ENCODE measurements at places on chromosomes 4 and X. TPM values are rescaled to one million over a fixed set of nuclear protein-coding genes. Genes with fewer than 3 reads are reported as not detected.

DGKK gene
- 0.03 TPM for polyA plus RNA-seq

DKK2 gene
- polyA plus RNA-seq = 2.6 TPM

DCAF12L2 gene
- 0.18 TPM for polyA plus RNA-seq

HHIP gene
- 19.2 TPM for polyA plus RNA-seq

TRIM60 gene
- polyA plus RNA-seq = not detected

SPINK2 gene
- 0.31 TPM for polyA plus RNA-seq

WWC2 gene
- 67.7 TPM for polyA plus RNA-seq

H2BW2 gene
- polyA plus RNA-seq = 1.6 TPM

PRR32 gene
- polyA plus RNA-seq = not detected

SPATA4 gene
- polyA plus RNA-seq = 0.80 TPM

TASL gene
- polyA plus RNA-seq = 0.90 TPM

P2RY8 gene
- 0.60 TPM for polyA plus RNA-seq

TEX13D gene
- not detected for polyA plus RNA-seq

TEX13C gene
- polyA plus RNA-seq = not detected

ATG4A gene
- polyA plus RNA-seq = 15.0 TPM

VCX3B gene
- 0.18 TPM for polyA plus RNA-seq

GRCh38 chr4:144670776-144671175 is 24.8 kb downstream of the HHIP start:
- DNase-seq = no peak

DNA sequence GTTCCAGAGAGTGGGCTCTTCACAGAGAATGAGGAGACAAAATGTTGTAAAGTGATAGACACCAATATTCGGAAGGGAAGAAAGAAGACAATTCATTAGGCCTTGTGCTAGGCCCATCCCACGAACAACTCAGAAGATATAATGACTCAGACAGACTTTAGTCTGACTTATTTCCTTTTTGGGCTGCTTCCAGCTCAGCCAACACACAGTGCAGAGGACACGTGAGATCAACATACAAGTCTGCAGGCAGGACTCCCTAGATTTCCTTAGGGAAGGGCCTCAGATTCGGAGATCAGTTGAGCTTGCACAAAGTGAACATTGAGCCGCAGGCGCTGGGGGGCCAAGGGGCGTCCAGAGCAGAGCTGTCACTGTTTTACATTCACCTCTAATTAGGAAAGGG is 290.7 kb upstream of the TENM3 start:
- no peak for DNase-seq

- DNase-seq = no peak
These were observed 840 bp upstream of the P2RY10 start for GRCh38 chrX:78944351-78944750.

GRCh38 chr4:146029147-146029546 is 90.5 kb upstream of the ZNF827 start:
- no peak for DNase-seq

- DNase-seq = peak; percentile 82
These were observed 5.0 kb downstream of the SOD3 start for GRCh38 chr4:24800325-24800895.

GRCh38 chrX:29640106-29640505 is 575.3 kb upstream of the MAGEB2 start:
- no peak for DNase-seq

- peak; percentile 30 for DNase-seq
These were observed 510.4 kb downstream of the ANKRD50 start for GRCh38 chr4:124202099-124202498.

- DNase-seq = peak; percentile 45
These were observed 22.1 kb downstream of the TMEM131L start for GRCh38 chr4:153488006-153488891.

- no peak for DNase-seq
These were observed 46.6 kb downstream of the SMPX start for GRCh38 chrX:21711129-21711847.

- DNase-seq = no peak
These were observed 722.6 kb downstream of the ADGRL3 start for GRCh38 chr4:61922766-61923165.

DNA sequence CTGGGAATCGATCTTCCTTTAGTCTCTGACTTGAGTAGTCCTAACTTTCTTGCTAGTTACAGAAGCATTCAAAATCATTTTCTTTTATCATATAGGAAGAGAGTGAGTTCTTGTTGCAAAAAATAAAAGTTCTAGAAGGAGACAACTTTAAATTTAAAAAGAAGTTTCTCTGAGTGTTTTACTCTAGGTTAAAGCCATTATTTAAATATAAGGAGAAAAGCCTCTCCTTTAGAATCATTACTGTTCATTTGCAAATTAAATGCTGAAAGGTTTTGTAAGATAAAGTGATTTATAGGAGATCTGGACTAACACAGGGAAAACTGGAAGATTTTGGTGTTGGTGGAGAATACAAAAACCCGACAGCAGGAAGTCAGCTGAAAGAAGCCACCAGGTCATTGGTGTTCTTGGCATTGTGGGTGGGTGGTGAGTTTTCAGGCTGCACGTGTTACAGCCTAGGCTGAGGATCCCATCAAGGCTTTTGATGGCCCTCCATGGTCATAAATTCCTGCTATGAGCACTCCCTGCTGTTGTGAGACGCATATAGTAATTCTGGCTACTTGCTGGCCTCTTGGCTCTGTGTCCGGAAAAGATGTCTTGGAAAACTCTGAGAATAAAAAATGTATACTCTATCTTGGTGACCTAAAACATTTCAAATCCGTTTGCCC is 81.6 kb downstream of the GPAT3 start:
- DNase-seq = no peak

DNA sequence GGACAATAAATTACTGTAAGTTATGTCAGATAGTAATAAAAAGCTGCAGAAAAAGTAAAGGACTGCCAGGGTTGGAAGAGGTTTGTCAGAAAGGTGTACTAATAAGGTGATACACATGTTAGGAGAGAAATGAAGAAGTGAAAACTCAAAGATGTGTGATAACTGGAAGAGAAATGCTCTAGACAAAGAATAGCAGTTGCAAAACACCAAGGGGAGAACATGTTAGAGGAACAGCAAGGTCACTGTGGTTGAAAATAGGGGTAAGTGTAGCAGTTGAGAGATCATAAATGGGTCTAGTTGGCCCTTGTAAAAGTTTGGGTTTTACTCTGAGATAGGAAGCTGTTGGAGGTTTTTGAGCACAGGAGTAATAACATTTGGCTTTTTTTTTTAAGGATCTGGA is 46.9 kb downstream of the HSPA4L start:
- no peak for DNase-seq

GRCh38 chrX:39577985-39578869 is 519.5 kb downstream of the BCOR start:
- peak; percentile 28 for DNase-seq

DNA sequence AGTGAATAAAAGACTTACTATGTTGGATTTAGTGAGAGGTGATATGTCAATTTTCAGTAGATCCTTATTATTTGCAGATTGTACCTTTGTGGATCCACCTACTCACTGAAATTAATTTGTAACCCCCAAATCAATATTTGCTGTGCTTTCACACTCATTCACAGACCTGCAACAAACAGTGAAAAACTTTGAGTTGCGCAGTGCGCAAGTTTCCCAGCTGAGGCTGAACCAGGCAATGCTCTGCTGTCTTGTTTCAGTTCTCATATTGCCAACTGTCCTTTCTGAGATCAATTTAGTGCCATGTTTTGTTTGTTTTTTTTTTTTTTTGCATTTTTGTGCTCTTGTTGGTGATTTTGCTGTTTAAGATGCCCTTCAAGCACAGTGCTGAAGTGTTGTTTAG is 40.8 kb upstream of the LEF1 start:
- no peak for DNase-seq

- peak; percentile 77 for DNase-seq
These were observed at the start of gene CPE for GRCh38 chr4:165378745-165379677. TSS of gene CPE (plus strand) at chr4:165379008. CDS start at chr4:165379222, 214 bp downstream.

DNA sequence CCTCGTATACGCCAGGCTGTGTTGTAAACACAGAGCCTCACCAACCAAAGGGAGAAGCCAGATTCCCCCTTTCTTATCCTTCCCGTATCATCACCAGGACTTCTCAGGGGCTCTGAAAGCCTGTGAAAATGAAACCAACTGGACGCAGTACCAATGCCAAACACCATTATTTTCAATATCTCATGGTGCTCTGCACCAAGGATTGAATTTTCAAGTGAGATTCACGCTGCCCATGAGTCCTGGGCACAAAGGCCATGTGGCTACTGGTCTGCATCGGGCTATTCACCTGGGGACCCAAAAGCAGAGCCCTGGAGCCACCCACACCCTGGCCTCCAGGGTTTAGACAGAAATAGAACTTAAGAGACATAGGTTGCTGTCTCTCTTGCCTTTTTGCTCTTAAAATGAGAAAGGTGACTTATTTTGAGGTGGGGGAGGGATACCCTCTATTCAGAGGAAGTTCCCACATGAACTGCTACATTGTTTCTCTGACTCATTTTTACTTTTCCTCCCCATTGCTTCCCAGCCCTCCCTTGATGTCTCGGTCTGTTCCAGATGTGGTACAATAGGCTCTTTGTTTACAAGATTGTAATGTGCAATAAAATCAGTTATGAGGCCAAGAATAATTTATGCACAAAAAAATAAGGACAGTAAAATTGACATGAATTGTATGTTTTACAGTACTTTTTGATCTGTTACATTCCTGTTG is 55.4 kb downstream of the MAML3 start:
- no peak for DNase-seq

GRCh38 chr4:3489451-3489962 is 26.4 kb downstream of the DOK7 start:
- no peak for DNase-seq

DNA sequence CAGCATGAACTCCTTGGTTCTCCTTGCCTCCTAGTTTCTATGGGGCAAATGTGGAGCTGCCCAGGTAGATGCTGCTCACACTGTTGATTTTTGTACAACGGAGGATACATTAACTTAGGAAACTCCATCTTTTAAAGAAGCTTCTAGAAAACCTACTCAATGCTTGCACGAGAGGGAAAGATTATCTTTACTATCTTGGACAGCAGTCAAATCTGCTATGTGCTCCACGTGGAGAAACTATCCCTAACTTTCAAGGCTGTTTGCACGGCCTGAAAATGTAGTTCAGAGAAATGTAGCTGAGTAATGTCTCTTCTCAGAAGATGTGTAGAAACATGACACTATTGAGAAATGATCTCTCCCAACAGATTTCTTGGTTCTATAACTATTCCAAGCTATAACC is 1530.9 kb upstream of the PABPC4L start:
- DNase-seq = no peak

- DNase-seq = no peak
These were observed 44.1 kb downstream of the PPM1K start for GRCh38 chr4:88240297-88240714.

DNA sequence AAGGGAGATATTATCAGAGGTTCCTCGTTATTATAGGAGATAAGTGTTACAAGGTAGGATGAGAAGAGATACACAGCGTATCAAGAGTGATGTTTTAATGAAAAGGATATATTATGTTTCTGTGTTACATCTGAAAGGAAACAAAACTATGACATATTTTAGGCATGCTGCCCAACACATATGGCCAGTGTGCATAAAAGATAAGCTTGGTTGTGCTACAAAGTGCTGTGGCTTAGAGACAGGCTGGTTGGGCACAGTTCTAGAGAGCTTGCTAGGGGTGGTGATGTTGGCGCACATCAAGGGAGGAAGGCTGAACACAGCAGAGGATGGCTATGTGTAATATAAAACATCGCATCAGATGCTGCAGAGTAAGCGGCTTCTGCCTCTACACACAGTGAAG is 42.4 kb downstream of the TRAM1L1 start:
- DNase-seq = no peak

DNA sequence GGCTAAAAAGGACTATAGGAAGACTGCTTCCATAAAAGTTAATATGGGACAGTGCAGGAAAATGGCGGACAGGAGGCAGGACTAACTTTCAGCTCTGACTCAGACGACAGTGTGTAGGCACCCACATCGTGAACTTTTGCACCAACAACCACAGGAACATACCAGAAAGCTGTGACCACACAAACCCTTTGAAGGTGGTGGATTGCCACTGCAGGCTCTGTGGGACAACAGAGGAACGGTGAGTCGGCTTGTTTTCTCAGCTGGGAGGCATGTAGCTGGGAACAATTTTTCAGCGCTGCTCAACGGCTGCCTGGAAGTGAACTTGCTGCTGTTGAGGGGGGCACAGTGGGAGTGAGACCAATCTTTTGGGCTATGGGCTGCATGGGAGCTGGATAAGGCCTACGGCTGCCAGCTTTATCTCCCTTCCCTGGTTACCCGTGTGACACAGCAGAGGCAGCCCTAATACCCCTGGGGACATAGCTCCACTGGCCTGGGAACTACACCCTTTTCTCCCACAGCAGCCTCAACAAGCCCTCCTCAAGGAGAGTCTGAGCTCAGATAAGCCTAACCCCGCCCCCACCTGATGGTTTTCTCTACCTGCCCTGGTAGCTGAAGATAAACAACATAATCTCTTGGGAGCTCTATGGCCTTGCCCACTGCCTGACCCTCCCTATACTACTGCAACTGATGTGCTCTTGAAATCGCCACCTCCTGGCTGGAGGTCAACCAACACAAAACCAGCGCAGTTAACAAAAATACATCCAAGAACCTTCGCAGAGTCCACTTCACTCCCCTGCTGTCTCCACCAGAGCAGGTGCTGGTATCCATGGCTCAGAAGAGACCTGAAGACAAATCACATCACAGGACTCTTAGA is 1537.0 kb downstream of the C4orf33 start:
- DNase-seq = no peak

- DNase-seq = peak; percentile 53
These were observed 105.5 kb downstream of the MID1 start for GRCh38 chrX:10514891-10515290.

DNA sequence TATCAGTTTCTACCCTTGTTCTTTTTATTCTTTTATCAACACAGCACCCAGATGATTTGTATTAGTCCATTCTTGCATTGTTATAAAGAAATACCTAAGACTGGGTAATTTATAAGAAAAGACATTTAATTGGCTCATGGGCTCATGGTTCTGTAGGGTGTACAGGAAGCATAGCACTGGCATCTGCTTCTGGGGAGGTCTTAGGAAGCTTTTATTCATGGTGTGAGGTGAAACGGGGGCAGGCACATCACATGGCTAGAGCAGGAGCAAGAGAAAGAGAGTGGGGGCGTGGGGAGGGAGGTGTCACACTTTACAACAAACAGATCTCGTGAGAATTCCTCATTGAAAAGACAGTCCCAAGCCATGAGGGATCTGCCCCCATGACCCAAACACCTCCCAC is 285.3 kb downstream of the SMARCA1 start:
- no peak for DNase-seq

- no peak for DNase-seq
These were observed 2.7 kb upstream of the ACOT9 start for GRCh38 chrX:23745786-23746185.

DNA sequence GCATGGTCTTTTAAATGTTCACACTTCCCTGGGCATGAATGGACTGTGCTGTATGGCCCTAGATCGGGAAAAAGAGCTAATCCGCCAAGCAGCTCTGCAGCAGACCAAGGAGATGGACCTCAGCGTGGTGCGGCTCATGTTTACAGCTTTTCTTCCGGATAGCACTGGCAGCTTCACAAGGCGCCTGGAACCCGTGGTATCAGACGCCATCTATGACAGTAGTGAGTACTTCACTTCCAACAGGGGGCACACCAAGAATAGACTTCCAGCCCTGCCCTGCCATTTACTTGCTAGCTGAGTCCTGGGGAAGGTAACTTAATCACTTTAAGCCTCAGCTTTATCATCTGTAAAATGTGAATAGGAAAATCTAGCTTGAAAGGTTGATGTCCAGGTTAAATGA is 77.7 kb downstream of the NFKB1 start:
- no peak for DNase-seq

- DNase-seq = no peak
These were observed 64.6 kb upstream of the SH3RF1 start for GRCh38 chr4:169335331-169335730.

- DNase-seq = no peak
These were observed 140.9 kb upstream of the JADE1 start for GRCh38 chr4:128668566-128668965.

- no peak for DNase-seq
These were observed 11.4 kb downstream of the FAM120C start for GRCh38 chrX:54171527-54172250.
